ENCODE measurements at places on chromosomes 5 and 9.

GRCh38 chr5:164148292-164148691, 642.9 kb downstream of the MAT2B start:
- no peak for DNase-seq

GRCh38 chr5:9284781-9285307, 261.0 kb downstream of the SEMA5A start:
- no peak for DNase-seq

- DNase-seq, result no peak
These were observed 104.1 kb upstream of the BASP1 start for GRCh38 chr5:17113174-17113958.

DNA sequence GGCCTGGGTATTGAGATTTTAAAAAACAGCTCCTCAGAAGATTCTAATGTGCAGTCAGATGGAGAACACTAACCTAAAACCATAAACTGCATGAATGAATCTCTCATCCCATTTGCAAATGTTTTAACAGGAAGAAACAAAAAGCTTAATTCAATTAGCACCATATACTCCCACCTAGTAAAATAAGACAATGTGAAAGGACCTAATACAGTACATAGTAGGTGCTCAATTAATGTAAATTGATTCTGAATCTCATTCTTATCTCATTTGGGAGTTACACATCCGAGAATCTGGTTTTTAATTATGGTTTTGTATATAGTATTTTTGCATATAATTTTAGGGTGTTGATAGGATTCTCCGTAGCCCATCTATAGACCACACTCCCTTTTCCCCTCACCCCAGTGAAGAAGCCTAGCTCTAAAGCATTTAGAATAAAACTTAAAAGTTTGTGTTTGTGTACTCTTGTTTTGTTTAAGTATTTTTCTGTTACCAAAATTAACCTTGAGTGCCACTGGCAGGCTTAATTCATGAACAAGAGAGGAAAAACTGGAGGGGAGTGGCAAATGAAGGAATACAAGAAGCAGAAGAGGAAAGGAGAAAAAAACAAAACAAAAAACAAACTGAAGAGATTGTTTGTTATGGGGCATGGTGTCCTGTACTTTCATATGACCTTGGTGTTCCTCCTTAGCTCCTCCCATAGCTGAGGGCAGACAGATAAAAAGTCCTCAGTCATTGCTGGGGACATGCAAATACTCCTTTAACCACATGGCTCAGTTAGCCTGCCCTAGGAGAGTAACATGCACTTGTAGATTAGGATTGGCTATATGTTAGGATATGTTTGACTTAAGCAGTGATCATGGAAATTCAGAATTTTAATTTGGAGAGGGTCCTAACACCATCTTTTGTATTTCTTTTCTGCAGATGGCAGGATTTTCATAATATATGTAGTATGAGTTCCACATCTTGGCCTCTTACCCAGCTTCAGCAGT, 1.2 kb downstream of the RNF14 start:
- no peak for DNase-seq

DNA sequence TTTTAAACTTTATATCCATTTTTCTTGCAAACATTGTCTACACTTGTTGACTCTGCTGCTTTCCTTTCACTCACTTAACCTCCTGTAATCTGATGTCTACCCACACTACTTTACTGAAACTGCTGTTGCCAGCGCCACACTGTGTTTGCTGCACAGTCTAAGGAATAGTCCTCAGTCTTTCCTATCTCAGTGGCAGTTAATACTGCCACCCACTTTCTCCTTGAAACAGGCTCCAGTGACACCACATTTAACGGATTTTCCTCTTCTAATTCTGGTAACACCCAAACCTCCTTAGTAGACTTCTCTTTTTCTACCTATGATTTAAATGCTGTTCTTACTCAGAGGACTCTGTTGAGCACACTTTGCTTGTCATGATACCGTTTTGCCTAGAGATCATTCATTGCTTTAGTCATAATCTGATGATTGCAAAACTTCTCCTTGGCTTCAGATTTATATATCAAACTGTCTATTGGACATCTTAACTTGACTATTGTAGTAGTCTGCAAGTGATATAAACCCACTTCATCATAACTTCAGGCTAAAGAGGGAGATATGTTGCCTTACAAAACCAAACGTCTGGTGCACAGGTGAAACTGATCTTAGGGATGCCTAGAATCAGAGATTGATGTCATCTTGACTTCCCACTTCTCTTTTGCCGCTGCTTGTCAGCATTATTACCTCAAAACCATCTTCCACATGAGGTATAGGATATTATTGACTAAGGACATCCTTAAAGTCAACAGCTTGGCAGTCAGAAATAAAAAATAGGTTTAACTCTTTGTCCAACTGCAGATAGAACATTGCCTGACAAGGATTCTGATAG, 94.1 kb downstream of the CDC42SE2 start:
- no peak for DNase-seq

DNA sequence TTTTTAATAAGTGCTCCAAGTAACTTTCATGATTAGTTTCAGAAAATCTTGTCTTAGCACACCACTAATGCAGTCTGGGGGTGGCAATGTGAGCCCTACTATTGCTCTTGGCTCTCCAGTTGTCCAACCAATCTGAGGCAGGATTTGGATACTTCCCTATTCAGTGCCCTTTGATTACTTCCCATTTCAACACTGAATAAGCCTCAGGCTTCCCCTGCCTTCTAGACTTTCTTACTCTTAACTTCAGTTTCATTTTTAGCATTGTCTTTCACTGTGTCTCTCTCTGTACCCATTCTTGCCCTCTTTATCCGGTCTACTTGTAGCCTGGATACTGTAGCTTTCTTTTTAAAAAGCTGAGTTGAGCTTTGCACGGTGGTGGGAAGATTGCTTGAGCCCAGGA, 186.1 kb downstream of the C9orf152 start:
- no peak for DNase-seq

- no peak for DNase-seq
These were observed 10.9 kb downstream of the PPARGC1B start for GRCh38 chr5:149740866-149741459.

GRCh38 chr9:113520109-113520642, 56.6 kb downstream of the RGS3 start:
- no peak for DNase-seq

DNA sequence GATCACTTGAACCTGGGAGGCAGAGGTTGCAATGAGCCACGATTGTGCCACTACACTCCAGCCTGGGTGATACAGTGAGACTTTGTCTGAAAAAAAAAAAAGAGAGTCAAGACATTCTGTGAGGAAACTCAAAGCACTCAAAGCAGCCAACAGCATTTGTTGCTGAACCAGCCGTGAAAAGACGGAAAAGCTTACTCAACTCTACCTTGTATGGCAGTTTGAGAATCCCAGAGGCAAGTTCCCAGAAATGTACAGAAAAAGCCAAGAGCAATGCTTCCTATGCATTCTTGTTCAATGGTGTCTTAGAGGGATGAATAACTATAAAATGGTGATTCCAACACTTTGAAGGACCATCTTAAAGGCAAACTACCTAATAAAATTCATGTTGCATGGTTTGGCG, 170.2 kb downstream of the HSD17B3 start:
- no peak for DNase-seq

- no peak for DNase-seq
These were observed 292.6 kb downstream of the MCTP1 start for GRCh38 chr5:94992325-94992724.

GRCh38 chr5:43357067-43357466, 43.9 kb upstream of the HMGCS1 start:
- DNase-seq, result no peak

DNA sequence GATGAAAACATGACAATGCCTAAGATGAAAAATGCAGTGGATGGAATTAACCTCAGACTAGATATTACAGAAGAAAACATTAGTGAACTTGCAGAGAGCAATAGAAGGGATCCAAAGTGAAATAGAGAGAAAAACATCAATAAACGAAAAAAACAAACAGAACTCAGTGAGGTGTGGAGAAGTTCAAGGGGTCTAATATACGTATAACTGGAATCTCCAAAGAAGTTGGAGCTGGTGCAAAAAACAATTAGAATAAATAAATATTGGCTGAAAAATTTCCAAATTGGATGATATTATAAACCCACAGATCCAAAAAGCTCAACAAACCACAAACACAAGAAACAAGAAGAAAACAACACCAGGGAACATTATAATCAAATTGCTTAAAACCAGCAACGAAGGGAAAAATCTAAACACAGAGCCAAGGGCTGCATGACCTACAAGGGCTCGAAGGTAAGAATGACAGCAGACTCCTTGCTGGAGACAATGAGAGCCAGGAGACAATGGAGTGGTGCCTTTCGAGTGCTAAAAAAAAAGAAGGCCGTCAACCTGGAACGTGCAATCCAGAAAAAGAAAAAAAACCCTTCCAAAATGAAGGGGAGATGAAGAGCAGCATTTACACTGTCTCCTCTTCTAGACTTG, 11.8 kb downstream of the FAM163B start:
- no peak for DNase-seq

DNA sequence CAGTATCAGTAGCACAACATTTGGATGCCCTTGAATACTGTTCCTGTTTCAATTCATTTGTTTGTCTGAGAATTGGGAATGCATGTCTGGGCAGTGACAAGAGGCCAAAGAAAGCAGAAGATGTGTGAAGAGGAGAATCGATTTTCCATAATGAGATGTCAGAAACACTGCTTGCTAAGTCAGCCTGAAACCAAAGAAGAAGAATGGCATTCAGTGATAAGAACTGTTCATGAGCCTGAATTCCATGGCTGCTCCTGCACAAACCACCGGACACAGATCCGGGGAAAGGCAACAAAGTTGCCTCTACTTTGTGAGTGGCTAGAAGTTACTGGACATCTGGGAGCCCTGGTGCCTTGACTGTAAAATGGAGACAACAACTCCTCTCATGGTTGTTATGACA, 207.2 kb upstream of the RASEF start:
- no peak for DNase-seq

- no peak for DNase-seq
These were observed 1072.4 kb upstream of the CDH9 start for GRCh38 chr5:28110781-28111180.

- no peak for DNase-seq
These were observed 31.2 kb downstream of the KCNMB1 start for GRCh38 chr5:170357955-170358444.

GRCh38 chr9:85262333-85262732, 479.4 kb downstream of the AGTPBP1 start:
- no peak for DNase-seq

GRCh38 chr9:17967731-17968130, 388.9 kb downstream of the SH3GL2 start:
- no peak for DNase-seq

DNA sequence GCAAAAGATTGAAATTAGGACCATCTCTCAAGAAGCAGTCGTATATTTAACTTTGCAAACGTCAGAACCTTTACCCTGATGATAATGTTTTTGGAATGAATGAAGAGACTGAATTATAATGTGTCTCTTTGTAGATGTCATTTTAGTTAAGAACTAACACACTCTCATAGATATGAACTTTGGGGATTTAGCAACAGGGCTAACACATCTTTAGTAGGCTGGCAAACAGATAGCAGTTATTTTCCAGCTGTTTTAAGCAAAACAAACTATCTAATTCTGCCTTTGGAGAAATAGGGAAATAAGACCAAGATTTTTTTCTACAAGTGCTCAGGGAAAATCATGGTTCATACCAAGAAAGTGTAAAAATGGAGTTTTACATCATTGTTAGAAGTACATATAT, 469.7 kb downstream of the SPATA31D1 start:
- DNase-seq, result no peak

Measured in H9 (cell line).